Posterior cingulate gyrus (tissue), 11 donors: ENCODE measurements at places on chromosomes 16 and 17.

- DNase-seq = no peak
Observed at GRCh38 chr16:80993307-80993706, 13.4 kb downstream of the CMC2 start.

- no peak for DNase-seq
Observed at GRCh38 chr16:56793492-56793891, 63.6 kb downstream of the NUP93 start.

GRCh38 chr16:70157105-70157476 lies 16.5 kb upstream of the CLEC18C start:
- DNase-seq = no peak

DNA sequence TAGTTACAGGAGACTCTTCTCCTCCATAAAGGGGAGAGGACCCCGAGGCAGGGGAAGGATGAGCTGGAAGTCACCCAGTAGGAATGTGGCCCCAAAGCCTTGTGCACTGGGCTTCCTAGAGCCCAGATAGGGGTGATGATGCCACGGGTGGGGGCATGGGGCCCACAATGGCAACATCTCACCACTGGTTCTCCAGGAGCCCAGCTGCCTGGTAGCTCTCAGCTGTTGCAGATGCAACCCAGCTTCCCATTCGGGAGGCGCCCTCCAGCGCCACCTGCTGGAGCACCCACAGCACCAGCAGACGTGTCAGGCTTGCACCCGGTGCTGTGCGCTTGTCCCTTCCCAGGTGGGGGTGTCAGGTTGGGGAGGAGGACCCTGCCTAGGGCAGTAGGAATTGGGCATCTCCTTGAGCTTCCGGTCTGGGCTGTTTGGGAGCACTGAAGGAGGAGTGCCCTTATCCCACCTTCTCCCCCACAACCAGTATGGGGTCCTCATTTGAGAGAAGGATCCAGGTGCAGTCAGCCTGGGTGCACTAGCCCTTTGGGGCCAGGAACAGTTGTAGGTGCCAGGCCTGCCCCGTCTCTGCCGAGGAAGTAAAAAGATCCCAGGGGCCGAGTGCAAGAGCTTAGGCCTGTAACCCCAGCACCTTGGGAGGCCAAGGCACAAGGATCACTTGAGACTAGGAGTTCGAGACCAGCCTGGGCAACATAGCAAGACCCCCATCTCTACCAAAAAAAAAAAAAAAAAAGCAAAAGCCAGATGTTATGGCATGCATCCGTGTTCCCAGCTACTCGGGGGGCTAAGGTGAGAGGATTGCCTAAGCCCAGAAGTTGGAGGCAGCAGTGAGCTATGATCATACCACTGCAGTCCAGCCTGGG lies 14.4 kb downstream of the CDIPT start:
- DNase-seq = peak; percentile 81

DNA sequence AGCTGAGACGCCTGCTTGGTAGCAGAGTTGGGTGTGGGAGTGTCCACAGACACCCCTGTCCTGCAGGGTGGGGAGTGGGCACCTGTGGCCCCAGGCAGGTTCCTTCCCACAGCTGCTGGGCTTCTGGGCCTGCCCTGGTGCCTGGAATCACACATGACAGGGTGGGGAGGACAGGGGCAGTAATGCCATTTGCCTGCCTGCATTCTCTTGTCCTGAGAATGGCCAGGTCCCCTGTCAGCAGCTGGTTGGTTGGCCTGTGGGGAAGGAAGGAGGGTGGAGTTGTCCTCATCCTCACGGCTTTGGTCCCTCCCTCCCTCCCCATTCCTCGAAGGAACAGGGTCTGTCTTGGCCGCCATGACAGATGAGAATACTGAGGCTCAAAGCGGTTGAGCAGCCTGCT lies 5.2 kb downstream of the PRSS53 start:
- DNase-seq = no peak

DNA sequence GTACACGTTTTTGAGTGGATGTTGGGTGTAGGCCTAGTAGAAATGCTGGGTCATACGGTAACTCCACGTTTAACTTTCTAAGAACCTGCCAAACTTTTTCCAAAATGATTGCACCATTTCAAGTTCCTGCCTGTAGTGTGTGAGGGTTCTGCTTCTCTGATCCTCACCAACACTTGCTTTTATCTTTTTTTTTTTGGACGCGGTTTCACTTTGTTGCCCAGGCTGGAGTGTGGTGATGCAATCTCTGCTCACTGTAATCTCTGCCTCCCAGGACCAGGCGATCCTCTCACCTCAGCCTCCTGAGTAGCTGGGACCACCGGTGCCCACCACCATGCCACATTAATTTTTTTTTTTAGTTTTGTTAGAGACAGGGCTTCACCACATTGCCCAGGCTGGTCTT lies 23.5 kb downstream of the ZNF750 start:
- DNase-seq = peak; percentile 53

GRCh38 chr16:9953908-9954570 lies 228.2 kb downstream of the GRIN2A start:
- no peak for DNase-seq

DNA sequence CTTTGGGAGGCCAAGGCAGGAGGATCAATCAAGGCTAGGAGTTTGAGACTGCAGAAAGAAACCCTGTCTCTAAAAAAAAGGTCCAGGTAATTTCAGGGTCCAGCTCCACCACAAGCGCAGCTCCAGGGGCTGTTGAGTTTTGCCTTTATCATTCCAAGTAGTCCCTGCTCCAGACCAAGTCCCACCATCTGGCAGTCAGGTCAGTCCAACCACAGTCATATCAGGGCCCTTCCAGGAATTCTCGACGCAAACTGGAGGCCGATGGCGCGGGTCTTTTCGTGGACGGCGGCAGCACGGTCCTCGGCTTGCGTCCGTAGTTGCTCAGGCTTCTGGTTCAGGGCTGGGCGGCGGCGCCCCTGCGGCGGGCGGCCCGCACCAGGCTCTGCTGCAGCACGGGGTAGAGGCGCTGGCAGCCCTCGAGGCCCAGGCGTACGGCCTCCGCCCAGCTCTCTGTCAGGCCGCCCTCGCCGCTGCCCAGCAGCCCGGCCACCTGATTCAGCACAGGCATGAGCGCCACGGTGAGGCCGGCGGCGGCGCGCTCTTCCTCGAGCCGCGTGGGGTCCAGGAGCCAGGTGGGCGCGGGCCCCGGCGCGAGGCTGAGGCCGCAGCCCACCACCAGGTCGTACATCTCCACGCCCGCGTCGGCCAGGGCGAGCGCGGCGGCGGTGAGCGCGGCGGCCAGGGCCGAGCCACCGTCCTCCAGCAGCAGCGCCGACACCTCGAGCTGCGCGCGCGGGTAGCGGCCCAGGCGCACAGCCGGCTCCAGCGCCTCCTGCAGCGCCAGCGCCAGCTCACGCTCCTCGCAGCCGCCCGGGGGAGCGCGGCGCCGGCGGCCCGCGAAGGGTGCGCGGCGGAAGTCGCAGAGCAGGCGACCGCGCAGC lies 752 bp downstream of the EXOSC6 start:
- DNase-seq = peak; percentile 88

GRCh38 chr16:50644245-50644644 lies 36.9 kb downstream of the SNX20 start:
- DNase-seq = no peak

GRCh38 chr17:79991140-79991923 lies 44.3 kb downstream of the TBC1D16 start:
- peak; percentile 80 for DNase-seq

DNA sequence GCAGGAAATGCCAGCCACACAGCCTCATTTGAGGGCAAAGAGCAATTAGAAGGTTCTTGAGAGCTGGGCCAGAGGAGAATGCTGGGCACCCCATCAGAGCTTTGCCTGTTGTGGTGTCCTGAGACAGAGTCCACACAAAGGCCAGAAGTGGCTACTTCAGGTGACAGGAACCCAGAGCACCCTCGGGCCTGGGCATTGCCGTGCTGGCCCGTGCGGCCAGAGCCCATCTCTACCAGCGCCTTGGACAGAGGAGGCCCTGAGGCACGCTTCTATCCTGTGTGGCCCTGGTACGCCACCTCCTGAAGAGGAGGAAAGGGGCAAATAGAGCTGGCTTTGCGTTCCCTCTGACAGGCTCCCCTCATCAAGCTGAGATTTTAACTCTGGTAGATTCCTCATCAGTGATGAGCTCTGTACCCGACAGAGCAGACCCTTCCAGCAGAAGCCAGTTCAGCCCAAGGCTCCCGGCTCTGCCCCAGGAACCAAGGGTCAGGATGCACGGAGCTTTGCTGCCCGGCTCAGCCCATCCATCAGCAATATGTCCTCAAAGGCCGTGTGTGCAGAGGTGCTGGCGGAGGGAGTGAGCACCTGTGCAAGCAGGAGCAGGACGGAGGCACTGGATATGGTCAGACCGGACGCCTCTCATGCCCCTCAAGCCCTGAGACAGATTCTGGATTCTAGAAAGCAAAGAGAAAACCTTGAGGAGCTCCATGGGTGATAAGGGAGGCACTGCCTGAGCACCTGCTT lies 3.4 kb upstream of the RASD1 start:
- no peak for DNase-seq

- peak; percentile 91 for DNase-seq
Observed at GRCh38 chr16:106623-107324, 28.7 kb downstream of the MPG start.

- no peak for DNase-seq
Observed at GRCh38 chr17:57599271-57600045, 145.6 kb downstream of the CCDC182 start.

- DNase-seq = no peak
Observed at GRCh38 chr16:48014349-48015135, 141.3 kb downstream of the ABCC12 start.

- no peak for DNase-seq
Observed at GRCh38 chr16:23949630-23950290, 114.0 kb downstream of the PRKCB start.

GRCh38 chr16:84096447-84097005 lies 20.2 kb downstream of the MBTPS1 start:
- no peak for DNase-seq

DNA sequence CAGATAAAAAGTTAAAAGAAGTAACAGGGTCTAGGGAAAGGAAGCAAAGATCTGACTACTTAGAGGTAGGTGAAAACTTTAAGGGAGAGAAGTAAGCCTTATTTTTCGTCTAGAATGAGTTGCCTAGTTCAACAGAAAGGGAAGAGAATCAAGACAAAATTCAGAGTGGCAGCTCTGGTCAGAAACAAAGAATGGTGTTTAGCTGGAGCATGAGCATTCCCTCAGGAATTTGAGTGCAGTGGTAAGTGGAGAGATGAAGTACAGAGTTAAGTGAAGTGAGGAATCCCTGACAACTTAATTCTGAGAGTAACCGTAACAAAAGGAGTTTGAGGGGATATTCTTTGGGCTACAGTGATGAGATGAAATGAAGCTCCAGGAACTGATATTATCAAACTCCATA lies 11.5 kb downstream of the SMG6 start:
- DNase-seq = no peak

DNA sequence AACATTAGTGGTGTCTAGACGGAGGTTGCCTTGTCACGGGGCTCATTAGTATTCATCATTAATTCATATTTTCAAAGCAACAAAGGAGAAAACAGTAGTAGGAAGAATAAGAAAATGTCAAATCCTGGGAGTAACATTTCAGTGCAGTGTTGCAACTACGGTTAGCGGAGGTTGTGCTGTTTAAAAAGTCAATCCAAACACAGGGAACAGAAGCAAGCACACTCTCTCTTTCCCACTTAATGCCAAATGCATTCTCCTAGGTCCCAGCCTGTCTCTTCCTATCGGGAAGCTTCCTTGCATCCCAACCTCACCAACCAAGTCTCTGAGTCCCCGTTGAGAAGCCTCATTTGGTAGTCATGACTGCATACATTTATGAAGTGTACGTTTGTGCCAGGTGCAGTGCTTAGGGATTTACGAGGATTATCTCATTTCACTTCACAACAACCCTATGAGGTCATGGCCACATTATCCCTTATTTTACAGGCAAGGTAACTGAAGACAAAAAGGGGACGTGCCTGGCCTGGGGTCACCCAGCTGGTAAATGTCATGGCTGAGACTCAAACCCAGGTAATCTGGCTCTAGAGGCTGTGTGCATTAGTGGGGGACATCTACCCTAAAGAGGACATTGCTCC lies 283.6 kb upstream of the SALL1 start:
- DNase-seq = no peak

GRCh38 chr16:79698341-79698753 lies 97.8 kb upstream of the MAF start:
- DNase-seq = no peak

DNA sequence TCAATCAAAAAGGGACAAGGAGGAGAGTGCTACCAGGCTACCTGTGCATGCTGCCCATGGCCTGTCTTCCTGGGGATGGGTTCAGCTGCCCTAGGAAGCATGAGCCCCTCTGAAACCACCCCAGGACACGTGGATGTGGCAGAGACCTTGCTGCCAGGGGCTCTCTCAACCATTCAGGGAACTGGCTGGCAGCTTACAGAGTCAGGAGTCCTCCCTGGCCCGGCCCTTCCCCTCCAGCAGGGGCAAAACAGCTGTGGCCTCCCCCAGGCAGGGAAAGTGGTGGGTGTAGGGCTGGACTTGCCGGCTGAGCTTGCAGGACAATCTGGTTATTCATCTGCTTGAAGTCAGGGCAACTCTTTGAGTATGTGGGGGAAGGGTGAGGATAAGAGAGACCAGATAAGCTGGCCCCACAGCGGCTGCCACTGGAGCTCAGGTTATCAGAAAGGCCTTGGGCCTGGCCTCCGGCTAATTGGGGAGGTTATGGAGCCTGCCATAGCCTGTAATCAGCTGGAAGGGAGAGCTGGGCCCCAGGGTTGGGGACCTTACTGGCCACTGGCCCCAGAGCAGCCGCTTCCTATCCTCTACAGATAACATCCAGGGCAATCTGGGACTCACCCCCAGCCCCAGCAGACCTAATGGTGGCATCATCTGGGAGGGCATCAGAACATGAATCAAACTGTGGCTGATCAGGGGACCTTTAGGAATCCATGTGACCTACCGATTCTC lies 5.6 kb upstream of the TBX2 start:
- DNase-seq = no peak

- no peak for DNase-seq
Observed at GRCh38 chr17:3915995-3916696, at the start of gene P2RX1. Gene P2RX1, minus strand, starts transcription at chr17:3916465. Its CDS starts 240 bp downstream, at chr17:3916225.

DNA sequence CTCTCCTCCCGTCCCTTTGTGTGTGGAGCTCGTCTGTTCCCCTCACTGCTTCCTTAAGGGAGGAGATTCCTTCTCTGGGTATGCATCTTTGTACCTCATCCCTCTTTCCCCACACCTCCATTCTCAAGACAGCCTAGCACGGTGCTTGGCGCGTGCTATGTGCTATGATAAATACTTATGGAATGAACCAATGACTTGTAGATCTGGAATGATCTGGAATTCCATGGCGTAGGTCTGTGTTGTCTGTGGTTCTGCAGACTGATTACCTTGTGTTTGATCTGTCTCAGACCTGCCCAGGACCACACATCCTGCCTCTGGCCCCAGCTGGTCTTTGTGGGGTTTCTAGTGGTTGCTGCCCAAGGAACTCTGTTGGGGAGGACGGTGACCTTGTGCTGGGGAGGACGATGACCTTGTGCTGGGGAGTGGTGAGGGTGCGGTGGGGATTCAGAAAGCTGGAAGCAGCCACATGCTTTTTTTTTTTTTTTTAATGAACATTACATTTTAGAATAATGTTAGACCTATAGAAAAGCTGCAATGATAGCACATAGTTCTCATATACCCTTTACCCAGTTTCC lies 33.5 kb upstream of the ETV4 start:
- no peak for DNase-seq

DNA sequence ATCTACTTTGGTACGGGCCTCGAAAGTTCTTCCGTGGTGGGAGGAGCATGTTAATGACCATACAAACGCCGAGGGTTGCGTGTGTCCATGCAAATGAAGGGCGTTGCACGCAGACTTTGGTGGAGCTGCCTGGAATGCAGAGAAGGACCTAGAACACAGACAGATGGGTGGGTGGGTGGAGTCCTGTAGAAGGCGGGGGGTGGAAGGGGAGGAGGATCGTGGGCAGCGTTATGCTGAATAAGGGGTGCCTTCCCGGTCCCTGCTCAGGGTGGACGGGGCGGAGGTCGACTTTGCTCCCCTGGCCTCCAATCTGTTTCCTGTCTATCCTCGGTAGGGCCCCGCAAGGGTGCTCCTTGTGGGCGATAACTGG lies 795 bp upstream of the PAQR4 start:
- DNase-seq = no peak
